ENCODE measurements at places on chromosomes 16 and 17. TPM values are rescaled to one million over a fixed set of nuclear protein-coding genes. Genes with fewer than 3 reads are reported as not detected.

The GPR139 gene
- total RNA-seq: not detected

The TP53TG3F gene
- total RNA-seq: not detected

The SF3B3 gene
- total RNA-seq: 270 TPM

The SCNN1B gene
- not detected for total RNA-seq

The ALOX15B gene
- not detected for total RNA-seq

The TUBB3 gene
- total RNA-seq: 172 TPM

The EPOP gene
- 1.8 TPM for total RNA-seq

The CLEC18C gene
- total RNA-seq: not detected

The CA5A gene
- total RNA-seq: not detected

The DPEP2 gene
- total RNA-seq: not detected

The RPL13 gene
- 2,167 TPM for total RNA-seq

The MPV17L gene
- total RNA-seq: 0.44 TPM

The CCL16 gene
- not detected for total RNA-seq

The LLGL2 gene
- 4.5 TPM for total RNA-seq

The KIF18B gene
- total RNA-seq: 4.9 TPM

The ZNF598 gene
- 21.3 TPM for total RNA-seq

The TM4SF5 gene
- total RNA-seq: not detected
